Mammary microvascular endothelial cell (primary cell): ENCODE measurements at places on chromosomes 3 and 15. TPM values are rescaled to one million over a fixed set of nuclear protein-coding genes. Genes with fewer than 3 reads are reported as not detected.

The ESYT3 gene
- 0.05 and 0.07 TPM in 2 replicates for total RNA-seq

The PATL2 gene
- 0.33 TPM in 1 of 2 replicates, not detected in the other for total RNA-seq

The CFAP100 gene
- not detected in 2 replicates for total RNA-seq

The SKIL gene
- 14.7 and 15.8 TPM in 2 replicates for total RNA-seq

The CORO2B gene
- 3.5 and 3.7 TPM in 2 replicates for total RNA-seq

The PRRT3 gene
- total RNA-seq: 1.5 and 1.6 TPM in 2 replicates

The GRAMD1C gene
- 18.3 and 20.1 TPM in 2 replicates for total RNA-seq

The PPM1L gene
- total RNA-seq: 1.1 and 2.5 TPM in 2 replicates

The USP50 gene
- not detected in 2 replicates for total RNA-seq

The GOLGA8T gene
- total RNA-seq: not detected in 2 replicates

The AHSG gene
- not detected in 2 replicates for total RNA-seq

The ABHD17C gene
- total RNA-seq: 4.4 and 4.6 TPM in 2 replicates

The SERPINI2 gene
- not detected in 2 replicates for total RNA-seq
